RPMI7951 (cell line): ENCODE measurements at places on chromosomes 16 and 17. TPM values are rescaled to one million over a fixed set of nuclear protein-coding genes. Genes with fewer than 3 reads are reported as not detected.
A peak's percentile ranks its signal among the peaks of the same experiment; 100 is the strongest.

DNA sequence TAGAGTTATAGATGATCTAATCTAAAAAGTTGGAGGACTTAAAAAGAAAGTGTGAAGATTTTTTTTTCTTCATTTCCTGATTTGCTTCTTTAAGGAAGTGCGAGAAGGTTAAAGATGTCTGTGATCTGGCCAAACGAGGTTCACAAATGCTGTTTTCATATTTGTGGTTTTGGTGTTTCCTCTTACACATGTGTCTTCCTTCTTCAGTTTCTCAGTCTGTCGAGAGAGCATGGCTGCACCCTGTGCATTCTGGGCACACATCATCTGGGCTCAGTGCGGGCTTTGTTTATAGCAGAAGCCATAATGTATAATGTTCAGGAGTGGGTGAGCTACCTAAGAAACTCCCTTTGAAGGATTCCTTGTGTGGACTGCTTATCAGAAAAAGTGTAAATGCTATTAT is 260.4 kb upstream of the TBX2 start:
- DNase-seq: peak; percentile 80

DNA sequence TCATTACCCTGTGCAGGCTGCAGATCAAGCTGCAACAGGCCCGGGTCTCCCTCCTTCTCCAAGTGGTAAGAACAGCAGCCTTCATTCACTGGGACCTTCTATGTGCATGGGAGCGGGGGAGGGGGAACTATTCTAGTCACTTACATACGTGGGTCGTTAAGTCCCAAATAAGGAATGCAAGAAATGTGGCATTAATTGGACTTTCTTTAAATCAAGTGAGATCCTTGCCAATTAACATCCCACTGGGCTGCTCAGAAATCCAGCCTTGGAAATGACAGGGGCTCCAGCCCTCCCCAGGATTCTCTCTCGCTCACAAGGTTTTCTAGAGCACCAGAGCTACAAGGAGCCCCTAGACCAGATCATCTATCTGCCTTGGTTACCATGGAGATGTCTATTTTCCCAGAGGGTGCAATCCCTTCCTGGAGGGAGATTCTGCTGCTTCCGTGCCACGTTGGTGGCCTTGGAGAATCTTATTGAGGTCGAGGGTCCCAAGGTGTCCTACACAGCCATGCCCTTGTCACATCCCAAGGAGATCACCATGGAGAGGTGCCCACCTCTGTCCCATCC is 5.2 kb upstream of the EIF1 start:
- DNase-seq: no peak

- no peak for DNase-seq
Measured at GRCh38 chr17:75822119-75822799, 21.9 kb downstream of the UNC13D start.

DNA sequence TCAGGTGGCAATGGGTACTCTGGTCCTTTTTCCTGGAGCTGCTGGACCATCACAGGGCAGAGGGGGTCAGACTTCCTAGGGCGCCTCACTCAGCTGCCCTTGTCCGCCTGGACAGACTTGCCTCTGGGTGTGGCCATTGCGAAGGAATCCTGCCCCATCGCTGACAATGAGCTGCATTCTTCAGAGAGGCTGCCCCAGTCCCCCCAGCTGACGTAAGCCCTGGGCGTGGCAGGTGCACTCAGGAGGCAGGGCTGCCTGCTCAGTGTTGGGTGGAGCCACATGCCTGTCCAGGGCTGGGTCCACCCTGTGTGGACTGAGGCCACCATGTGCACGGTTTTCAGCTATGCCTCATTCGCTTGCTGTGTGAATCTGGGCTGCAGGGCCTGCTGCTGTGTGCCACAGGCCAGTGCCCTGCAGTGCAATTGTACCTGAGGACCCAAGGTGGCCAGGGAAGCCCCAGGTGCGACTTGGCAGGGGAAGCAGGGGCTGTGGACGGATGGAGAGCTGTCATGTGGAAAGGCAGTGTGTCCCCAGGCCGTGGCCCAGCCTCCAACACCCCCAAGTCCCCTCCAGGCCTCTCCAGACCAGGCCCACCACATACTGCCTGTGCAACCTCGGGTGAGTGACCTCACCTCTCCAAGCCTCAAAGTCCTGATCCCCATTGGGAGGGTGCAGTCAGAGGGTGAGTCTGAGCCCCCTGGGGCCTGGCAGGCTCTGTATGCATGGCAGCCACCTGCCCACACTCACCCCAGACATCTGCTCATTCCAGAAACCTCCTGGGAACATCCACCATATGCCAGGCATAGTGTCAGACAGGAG is 14.0 kb upstream of the MPRIP start:
- peak; percentile 92 for DNase-seq

Gene EVI2A
- 16.6 and 21.7 TPM in 2 replicates for total RNA-seq

GRCh38 chr16:57529391-57530103 is 6.8 kb downstream of the CCDC102A start:
- no peak for DNase-seq

Gene TMC8
- total RNA-seq: not detected in 2 replicates

Gene C16orf89
- total RNA-seq: not detected in 2 replicates

DNA sequence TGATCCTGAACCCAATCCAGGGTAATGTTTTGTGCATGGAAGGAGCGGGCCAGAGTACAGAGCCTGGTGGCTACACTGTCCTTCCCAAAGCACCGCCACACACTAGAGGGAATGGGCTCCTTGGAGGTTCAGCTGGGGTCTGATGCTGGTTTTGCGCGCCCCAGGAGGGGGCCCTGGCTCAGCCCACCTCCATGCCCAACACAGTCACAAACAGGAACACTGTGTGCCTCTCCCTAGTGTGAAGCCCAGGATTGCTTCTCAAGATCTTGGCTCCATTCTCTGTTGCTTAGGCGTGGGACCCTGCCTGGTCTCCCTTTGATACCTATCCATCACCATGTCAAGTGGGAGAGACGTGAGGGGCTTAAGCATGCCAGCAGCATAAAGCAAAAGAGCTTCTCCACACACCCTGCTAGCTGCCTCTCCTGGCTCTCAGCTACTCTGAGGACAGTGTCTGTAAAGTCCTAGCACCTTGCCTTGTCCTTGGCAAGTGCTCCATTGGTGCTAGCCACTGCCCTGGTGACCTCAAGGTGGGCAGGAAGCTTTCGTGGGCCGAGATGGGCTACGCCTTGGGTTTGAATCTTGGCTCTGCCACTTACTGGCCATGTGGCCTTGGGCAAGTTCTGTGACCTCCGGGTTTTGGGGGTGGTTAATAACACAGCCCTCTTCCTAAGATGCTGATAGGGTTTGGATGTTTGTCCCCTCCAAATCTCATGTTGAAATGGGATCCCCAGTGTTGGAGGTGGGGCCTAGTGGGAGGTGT is 122.2 kb downstream of the C16orf78 start:
- no peak for DNase-seq

Gene PRR29
- not detected in 2 replicates for total RNA-seq

GRCh38 chr17:73770849-73771229 is 126.6 kb upstream of the SDK2 start:
- DNase-seq: peak; percentile 18

- no peak for DNase-seq
Measured at GRCh38 chr17:75317671-75318070, 28.4 kb upstream of the SLC25A19 start.

- no peak for DNase-seq
Measured at GRCh38 chr17:70370816-70371215, 201.5 kb downstream of the KCNJ2 start.

DNA sequence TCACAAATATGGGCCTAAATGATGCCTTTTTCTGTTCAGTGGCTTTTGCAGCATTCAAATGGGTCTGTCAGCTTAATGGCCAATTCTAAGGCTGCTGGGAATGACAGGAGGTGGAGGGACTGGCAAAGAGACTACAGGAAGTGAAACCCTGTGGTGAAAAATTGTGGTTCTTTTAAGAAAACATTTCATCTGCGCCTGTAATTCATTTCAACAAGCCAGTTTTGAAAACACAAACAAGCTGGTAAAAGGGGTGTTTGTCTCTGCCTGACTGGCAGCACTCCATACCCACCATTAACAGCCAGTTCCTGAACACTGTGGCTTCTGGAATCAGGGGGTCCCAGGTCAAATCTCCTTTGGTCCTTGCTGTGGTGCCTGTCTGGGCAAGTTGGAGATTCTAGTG is 3.6 kb upstream of the KDM8 start:
- DNase-seq: peak; percentile 44

- DNase-seq: no peak
Measured at GRCh38 chr17:12644623-12645022, 21.1 kb upstream of the MYOCD start.

- DNase-seq: no peak
Measured at GRCh38 chr16:30354423-30355143, 525 bp downstream of the CD2BP2 start.

- DNase-seq: no peak
Measured at GRCh38 chr17:7582396-7583252, 1.0 kb upstream of the MPDU1 start.

Gene IRF8
- not detected in 2 replicates for total RNA-seq

DNA sequence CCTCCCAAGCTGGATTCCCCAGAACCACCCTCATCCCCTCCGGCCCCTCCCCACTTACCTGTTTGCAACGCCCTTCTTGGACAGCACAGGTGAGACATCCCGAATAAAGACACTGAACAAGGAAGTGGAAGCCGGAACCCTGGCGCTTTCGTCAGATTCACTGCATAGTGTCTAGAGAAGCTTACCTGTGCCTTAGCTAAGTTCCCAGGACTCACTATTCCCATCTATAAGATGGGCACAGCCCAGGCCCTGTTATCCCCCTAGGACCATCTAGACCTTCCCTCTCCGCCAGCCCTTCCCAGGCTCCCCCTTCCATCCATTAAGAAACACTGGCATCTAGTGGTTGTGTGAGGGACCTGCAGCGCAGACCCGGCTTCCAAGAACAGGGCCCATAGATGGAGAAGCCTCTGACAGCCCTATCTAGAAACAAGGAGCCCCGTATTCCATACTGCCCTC is 26.9 kb upstream of the RPL38 start:
- peak; percentile 50 for DNase-seq

DNA sequence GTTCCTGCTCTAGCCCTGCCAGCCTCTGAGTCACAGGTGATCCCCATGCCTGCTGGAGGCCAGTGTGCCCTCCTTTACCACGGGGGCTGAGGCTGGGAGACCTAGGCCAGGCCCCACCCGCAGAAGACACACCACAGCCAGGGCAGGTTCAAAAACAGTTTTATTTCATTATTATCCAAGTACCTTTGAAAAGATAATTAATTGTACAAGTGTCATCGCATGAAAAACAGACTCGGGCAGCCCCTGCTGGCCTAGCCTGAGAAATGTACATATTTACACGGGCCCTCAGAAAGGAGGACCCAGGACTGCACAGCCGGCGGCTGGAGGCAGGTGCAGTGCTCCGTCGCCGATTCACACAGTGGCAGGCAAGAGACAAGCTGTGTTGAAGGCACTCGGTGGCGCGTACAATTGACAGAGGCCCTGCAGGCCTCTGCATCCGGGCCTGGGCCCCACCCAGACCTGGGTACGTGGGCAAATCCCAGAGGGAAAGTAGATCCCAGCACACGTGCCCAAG is 4.4 kb downstream of the PDIA2 start:
- DNase-seq: no peak

Gene FOXL1
- 4.3 and 5.7 TPM in 2 replicates for total RNA-seq

DNA sequence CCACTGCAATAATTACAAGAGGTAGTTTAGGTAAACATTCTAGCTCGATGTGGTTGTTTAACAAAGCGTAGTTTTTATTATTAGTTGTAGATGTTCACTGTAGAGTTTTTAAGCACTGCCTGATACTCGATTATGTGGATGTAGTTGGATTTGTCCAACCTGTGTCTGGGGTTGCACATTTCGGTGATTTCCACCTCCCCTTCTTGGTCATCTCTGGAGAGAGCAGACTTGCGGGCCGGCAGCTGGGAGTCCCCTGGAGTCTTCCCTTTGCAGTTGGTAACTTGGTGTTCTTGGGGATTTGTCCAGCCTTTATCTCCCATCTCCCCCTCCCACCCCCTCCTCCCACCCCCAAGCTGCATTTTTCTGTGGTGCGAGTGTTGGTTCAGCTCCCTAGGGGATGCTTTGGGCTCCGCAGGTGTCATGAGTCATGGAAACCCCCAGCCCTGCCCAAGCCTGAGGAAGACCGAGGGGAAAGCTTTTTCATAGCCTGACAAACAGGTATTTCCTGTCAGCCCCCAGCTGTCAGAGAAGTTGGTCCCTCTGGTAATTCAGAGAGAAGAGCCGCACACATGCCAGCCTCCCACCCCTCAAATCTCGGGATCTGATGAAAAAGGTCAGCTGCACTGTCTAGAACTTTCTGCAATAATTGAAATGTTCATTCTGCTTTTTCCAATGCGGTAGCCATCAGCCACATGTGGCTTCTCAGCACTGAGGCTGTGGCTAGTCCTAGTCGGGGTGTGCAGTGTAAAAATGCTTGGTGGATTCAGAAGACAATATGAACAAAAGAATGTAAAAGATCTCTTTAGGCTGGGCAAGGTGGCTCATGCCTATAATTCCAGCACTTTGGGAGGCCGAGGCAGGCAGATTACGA is 50.3 kb downstream of the KSR1 start:
- no peak for DNase-seq

Gene CDC6
- total RNA-seq: 38.9 and 41.2 TPM in 2 replicates

DNA sequence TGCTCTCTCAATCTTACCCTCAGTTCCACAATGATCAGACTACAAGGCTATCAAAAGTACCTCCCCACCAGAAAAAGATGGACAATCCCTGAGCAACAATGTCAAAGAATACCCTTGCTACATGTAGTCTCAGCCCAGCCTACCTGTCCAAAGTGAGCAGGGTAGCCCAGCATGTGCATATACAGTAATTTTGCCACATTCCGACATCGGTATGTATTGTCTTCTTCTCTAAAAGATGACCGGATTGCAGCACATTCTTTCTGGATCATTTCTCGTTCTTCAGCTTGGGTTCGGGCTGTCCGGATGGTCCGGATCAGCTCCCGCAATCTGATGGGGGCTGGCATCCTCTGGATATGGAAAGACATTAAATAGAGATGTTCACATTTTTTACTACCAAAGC is 19.5 kb downstream of the AP1G1 start:
- DNase-seq: no peak

DNA sequence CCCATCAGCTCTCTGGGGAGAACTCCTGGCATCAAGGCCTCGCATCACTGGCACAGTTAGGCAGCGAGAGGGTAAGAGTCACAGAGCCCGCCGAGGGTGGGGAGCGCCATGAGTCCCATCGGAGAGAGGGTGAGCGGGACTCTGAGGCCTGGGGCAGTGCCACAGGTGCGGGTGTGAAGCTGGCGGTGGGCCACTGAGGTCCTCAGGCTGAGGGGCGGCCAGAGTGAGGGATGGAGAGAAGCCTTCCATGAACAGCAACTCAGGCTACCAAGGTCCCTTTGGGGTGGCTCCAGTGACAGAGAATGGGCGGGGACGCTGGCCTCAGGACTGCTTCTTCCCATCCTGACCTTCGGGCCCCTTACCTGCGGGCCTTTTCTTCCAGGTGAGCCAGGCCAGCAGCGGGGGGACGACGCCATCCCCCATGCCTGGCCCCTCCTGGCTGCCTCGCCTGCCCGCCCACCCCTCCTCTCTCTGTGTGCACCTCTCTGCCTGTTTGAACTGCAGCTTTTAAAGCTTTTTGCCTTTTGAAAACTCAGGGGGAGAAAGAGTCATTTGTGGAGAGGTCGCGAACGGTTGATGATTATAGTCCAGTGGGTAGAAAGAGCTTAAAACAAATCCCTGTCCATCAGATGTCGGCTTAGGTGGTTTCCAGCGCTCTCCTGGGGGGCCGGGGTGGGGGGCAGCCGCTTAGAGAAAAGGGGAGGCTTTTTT is 149.3 kb upstream of the GSE1 start:
- no peak for DNase-seq

Gene TBC1D3B
- total RNA-seq: 1.1 TPM in 1 of 2 replicates, not detected in the other

Gene SMIM36
- total RNA-seq: not detected in 2 replicates

GRCh38 chr16:56932721-56933619 is 1.0 kb downstream of the HERPUD1 start:
- DNase-seq: peak; percentile 74

- no peak for DNase-seq
Measured at GRCh38 chr17:5822281-5823060, 238.2 kb upstream of the NLRP1 start.

GRCh38 chr17:50837286-50837979 is 2.0 kb downstream of the WFIKKN2 start:
- DNase-seq: no peak
